Left ventricle myocardium superior (tissue), 1 donor: ENCODE measurements at places on chromosomes 16 and 17. TPM values are rescaled to one million over a fixed set of nuclear protein-coding genes. Genes with fewer than 3 reads are reported as not detected.
A peak's percentile ranks its signal among the peaks of the same experiment; 100 is the strongest.

The MYO15A gene
- 0.45 TPM for total RNA-seq

The TERB1 gene
- total RNA-seq: not detected

The TCAP gene
- 4,965 TPM for total RNA-seq

- no peak for DNase-seq
Measured at GRCh38 chr16:87739801-87740200, 26.0 kb downstream of the KLHDC4 start.

DNA sequence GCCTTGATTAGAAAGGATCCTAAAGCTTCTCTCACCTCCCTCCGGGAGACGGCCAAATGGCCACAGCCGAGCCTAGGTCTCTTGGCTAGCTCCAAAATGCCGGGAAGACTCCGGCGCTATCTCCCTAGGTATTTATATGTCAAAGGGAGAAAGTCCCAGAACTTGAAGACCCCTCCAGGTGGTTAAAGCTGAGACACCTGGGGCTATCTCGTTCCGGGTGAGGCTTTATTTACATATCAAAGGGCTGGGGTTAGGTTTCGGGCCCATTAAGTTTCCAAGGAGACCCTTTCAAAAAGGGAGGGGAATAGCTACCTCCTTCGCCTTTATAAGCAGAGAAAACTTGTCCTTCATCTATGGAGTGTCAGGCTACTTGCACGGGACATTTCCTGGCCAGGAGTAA, 70.9 kb upstream of the KIFC3 start:
- DNase-seq: no peak

- DNase-seq: no peak
Measured at GRCh38 chr17:77836557-77837041, 121.9 kb upstream of the TNRC6C start.

DNA sequence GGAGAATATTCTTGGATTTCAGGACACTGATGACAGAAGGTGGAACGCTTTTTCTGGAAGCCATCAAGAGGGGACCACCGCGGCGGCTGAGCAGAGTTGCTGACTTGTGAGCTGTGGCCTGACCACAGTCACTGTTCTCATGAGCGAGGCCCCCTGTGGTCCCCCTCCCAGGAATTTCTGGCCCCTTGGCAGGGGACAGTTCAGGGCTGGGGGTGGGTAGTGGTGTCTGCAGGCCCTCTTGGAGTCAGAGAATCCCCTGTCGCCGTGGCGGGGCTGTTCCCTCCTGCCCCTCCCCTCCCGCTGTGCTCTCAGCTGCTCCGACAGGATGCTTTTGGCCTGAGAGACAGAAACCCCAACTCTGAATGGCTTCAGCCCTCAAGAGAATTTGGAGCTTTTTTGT, 292.0 kb downstream of the SEC14L1 start:
- no peak for DNase-seq

- DNase-seq: no peak
Measured at GRCh38 chr16:24009098-24009497, 173.3 kb downstream of the PRKCB start.

- DNase-seq: no peak
Measured at GRCh38 chr16:74438492-74438979, 17.3 kb upstream of the CLEC18B start.

- peak; percentile 44 for DNase-seq
Measured at GRCh38 chr17:10135539-10136257, 62.7 kb downstream of the GAS7 start.

DNA sequence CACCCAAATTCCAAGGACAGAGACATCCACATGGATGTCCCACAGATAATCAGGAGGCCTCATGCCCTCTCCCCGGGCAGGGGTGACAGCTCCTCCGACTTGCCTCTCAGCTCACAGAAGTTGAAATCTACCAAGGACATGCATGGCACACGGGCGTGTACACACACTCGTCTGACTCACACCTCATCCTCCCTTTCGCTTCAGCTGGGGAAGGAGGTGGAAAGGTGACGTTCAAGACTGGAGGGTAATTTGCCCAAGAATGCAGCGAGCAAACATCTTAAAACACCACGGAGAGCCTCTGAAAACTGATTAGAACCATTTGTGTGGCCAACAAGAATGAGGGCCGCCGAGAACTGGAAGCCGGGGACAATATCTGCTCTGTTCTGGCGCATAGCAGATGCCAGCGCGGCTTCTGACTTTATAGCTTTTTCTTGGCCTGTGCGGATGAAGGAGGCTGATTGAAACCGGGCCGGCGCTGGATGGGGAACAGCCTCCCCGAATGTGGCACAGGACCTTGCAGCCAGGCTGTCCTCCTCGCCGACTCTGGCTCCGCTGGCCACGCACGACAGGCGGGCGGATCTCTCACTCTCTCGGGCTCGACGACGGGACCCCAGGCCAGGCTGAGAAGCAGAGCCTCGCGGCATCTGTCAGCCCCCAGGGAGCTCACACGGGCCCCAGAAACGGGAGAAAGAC, 100.9 kb downstream of the C16orf95 start:
- DNase-seq: no peak
